ENCODE measurements at places on chromosomes 3 and 15.
A peak's percentile ranks its signal among the peaks of the same experiment; 100 is the strongest.

DNA sequence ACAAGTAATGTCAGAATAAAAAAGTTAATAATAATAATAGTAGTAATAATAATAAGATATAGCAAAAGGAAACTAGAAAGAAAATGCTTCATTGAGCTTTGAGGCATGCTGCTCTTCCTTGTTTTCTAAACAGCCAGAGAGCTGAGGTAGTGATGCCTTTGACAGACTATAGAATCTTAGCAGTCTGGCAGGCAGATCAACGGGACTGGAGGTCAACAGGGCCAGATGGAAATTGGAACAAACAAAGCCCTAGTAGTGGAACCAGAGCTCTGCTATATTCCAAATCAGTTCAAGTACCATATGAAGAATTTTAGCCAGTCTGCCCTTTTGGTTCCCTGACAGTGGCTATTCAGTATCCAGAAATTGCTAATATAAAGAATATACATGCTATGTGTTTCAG, 278.6 kb downstream of the NLGN1 start:
- DNase-seq: no peak

DNA sequence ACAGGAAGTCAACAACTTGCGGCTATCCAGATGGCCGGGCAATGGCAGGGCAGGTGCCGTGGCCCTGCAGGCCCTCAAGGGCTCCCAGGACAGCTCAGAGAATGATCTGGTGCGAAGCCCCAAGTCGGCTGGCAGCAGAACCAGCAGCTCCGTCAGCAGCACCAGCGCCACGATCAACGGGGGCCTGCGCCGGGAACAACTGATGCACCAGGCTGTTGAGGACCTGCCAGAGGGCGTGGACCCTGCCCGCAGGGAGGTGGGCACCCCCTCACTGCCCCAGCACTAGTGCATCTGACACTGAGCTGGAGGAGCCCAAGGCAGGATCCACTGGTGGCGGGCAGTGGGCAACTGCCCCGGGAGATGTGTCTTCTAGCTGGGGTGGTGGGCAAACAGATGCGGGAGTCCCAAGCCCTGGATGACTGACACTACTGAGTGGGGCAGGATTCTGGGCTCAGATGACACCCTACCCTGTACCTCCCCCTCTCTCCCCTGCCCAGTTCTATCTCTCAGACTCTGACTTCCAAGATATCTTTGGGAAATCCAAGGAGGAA, 15.9 kb downstream of the VILL start:
- DNase-seq: no peak

DNA sequence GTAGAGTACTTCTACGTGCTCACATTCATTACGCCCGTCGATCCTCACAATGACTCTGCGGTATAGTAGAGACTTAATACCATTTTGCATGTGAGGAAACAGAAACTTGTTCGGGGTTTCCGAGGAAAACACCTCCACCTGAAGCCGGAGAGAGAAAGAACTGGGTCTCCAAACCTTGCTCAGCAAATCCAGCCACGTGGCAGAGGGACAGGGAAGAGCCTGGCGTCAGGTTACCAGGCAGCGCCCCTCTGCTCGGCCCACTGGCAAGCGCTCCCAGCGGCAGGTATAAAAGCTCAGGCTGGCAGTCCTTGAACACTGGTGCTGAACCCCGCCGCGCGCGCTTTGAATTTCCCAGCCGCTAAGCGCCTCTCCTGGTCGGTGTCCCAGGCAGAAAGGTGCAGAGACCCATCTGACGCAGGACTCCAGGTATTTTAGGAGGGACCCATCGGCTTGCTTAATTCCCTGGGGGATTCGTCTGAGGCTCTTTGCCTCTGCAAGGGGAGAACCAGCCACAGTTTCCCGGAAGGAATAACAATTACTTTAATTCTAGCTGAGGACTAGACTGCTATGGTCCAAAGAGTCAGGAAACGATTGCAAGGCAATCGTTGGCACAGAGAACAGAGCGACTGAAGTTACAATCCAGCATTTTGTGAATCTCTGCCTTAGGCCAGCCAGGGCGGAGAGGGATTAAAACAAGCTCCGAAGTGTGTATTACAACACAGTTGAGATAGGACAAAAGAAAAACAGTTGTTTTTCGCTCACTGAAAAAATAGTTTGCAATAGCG, at the start of gene C2CD4A:
Gene C2CD4A (plus strand): TSS at position 315 of the 785 bp plus-strand sequence. CDS start 637 bp downstream, outside the sequence.
- DNase-seq: peak; percentile 78

DNA sequence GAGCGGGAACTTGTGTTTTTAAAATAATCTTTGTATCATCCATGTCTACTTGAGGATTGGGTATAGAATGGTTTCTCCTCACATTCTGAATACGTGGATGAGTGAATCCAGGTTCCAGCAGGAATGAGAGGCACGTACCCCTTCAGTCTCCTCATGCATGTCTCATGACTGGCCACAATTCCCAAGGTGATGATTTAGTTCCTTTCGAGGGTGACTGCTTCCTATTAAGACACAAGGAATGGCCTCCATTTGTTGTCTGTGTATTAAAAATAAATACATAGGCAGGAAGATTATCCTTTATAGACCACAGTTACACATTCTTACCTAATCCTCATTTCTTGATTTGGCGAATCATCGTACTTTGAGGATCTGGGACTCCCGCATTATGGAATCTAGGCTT, 217.0 kb upstream of the LRIG1 start:
- DNase-seq: no peak

GRCh38 chr3:43624619-43625305, 3.0 kb upstream of the ANO10 start:
- no peak for DNase-seq
